Neural progenitor cell (in vitro differentiated cells): ENCODE measurements at places on chromosomes 5 and 9. TPM values are rescaled to one million over a fixed set of nuclear protein-coding genes. Genes with fewer than 3 reads are reported as not detected.

Gene TAF1L
- not detected in 2 replicates for total RNA-seq

Gene SAXO1
- total RNA-seq: 0.09 and 0.15 TPM in 2 replicates

Gene CCDC171
- 6.1 and 9.3 TPM in 2 replicates for total RNA-seq

Gene FUT7
- not detected in 2 replicates for total RNA-seq
